ENCODE measurements at places on chromosomes 7 and 10. TPM values are rescaled to one million over a fixed set of nuclear protein-coding genes. Genes with fewer than 3 reads are reported as not detected.

The NRCAM gene
- total RNA-seq: 5.4 TPM

The CPA2 gene
- total RNA-seq: not detected

The UPK3BL2 gene
- total RNA-seq: not detected

The NPC1L1 gene
- not detected for total RNA-seq

The LRGUK gene
- total RNA-seq: 0.82 TPM

The IRF5 gene
- not detected for total RNA-seq

The CCDC186 gene
- total RNA-seq: 28.9 TPM

The ACHE gene
- 0.16 TPM for total RNA-seq

The TRPV6 gene
- total RNA-seq: not detected

The KIAA1217 gene
- total RNA-seq: 12.5 TPM

The NUB1 gene
- total RNA-seq: 46.5 TPM

The IQUB gene
- total RNA-seq: 0.81 TPM

All from fibroblast of the aortic adventitia (primary cell).